ENCODE measurements at places on chromosomes 5 and 9.

- DNase-seq = peak; percentile 61
Measured at GRCh38 chr9:130193531-130194377, 21.6 kb downstream of the NCS1 start.

- peak; percentile 74 for DNase-seq
Measured at GRCh38 chr5:172453206-172453985, 929 bp downstream of the SH3PXD2B start.

GRCh38 chr5:683551-684481, 9.3 kb downstream of the TPPP start:
- DNase-seq = no peak

DNA sequence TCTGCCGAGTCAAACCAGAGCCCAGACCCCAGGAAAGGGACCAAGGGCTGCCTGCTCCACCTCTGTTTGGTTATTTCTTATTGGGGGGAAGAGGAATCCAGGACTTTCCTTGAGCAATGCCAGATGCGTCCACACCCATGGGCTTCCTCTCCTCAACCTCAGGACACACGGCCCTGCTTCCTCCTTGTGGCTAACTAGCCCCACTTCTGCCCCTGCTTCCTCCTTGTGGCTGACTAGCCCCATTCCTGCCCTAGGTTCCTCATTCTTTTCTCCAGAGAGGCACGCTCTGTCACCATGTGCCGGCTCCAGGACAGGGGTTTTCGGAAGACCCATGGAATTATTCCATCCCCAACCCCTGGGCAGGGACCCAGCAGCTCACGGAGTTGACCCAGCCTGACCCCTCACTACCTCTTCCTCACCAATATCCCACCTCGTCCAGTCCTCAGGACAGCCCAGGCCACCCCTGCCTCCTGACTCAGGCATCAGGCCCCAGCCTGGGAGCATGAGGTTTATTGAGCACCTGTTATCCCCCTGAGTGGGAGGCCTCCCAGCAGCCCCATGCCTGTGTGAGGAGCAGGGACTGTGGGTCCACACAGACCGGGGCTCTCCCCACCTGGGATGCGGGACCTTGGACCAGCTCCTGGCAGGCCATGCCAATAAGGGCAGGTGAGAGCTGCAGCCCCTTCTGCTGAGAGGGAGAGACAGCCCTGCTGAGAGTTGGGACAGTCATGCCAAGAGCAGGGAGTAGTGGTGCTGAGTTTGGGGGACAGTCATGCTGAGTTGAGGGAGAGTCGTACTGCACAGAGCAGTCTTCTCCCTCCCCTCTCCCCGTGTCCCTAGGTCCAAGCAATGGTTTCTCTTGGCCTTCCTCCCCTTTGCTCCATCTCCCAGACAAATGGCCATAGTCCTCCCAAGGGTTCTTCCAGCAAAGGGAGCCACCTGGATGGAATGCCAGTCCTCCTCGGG, 11.8 kb upstream of the FCN1 start:
- no peak for DNase-seq

GRCh38 chr5:94558028-94558427, 60.4 kb downstream of the KIAA0825 start:
- no peak for DNase-seq

DNA sequence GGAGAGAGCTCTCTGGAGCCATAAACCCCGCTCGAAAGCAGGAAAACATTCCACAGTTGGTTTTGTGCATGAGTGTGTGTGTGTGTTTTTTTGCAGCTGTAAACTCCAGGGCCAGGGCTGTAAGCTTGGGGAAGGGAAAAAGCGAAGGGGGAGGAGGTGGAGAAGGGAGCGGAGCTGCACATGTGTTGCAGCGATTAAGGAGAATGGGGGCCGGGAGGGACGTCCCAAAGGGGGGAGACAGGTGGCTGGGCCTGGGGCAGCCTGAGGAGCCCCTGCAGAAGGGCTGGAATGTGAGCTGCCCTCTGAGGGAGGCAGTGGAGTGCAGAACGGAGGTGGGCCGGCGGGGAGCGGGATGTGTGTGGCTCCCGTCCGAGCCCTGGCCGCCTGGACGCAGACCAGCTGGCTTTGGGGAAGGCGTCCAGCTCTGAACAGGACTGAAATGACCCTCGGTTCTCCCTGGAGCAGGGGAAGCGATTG, 2.7 kb upstream of the MYMK start:
- peak; percentile 86 for DNase-seq

GRCh38 chr9:131677049-131677443, 62.8 kb downstream of the RAPGEF1 start:
- peak; percentile 60 for DNase-seq

DNA sequence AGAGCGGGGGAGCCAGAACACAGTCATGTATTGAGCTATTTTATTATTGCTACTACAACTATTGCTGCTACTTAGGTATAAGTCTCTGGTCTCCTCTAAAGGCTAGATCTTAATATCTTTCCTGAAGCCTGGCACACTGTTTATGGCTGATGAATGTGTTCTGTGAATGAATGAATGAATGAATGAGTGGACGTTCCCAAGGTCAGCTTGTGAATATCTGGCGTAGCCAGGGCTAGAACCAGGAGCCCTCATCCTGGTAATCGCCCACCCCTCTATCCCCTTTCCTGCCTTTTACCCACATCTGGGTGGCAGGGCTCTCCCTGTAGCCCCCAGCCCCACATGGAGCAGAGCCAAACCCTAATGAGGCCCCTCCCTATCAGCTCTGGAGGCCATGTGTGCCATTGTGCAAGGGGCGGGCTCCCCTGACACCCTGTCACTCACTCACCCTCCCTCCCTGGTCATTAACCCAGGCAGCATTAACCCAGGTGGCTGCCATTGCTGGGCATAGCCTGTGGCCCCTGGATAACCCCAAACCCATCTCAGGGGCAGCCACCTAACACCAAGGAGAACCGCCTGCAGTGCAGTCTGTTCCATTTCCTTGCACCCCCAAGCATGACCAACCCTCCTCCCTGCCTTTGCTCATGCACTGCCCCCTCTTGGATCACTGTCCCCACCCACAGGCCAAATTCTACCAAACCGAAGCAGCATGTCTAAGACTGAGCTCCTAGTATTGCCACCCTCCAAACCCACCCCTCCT, 2.0 kb upstream of the AKNA start:
- no peak for DNase-seq

GRCh38 chr9:115118879-115119218, 892 bp upstream of the TNC start:
- DNase-seq = peak; percentile 81

DNA sequence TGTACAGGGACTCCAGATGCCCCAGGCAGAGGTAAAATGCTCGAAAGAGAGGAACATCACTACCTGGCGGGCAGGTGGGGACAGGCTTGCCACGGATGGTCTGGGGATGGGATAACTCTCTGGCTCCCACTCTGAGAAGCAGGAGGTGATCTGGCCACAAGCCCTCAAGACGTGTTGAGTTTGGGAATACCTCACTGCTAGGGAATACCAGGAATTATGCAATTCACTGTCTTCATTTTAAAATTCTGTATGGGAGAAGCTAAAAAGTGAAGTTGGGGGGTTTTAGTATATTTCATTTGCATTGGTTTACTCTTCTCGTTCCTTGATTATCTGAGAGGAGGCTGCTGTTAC, 510.4 kb downstream of the CCDC171 start:
- DNase-seq = no peak

- DNase-seq = no peak
Measured at GRCh38 chr9:108254236-108254635, 601.5 kb downstream of the ACTL7B start.

GRCh38 chr5:83551821-83552220, 80.3 kb downstream of the VCAN start:
- DNase-seq = no peak

GRCh38 chr5:50751064-50751657, 84.7 kb downstream of the PARP8 start:
- peak; percentile 32 for DNase-seq

Measured in muscle of arm (tissue), 14 donors.